ENCODE measurements at places on chromosomes 11 and 22.

DNA sequence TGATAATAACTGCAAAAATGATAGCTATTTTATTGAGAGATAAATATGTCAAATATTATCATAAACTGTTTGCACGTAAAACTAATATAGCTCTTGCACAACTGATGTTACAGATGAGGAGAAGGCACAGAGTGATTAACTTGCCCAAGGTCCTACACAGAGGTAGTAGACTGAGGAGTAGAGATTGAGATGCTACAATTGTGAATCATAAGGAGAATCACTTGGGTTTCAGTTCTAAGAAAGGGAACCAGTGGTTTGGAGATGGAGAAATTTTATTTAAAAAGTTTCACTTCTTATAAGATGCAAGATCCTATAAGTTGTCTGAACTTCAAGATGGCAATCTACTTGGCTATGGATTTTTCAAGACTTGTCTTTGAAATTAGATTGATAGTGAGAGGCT, 224.8 kb upstream of the RAG2 start:
- DNase-seq, result no peak

- DNase-seq, result no peak
Observed at GRCh38 chr11:15333407-15333806, 218.7 kb downstream of the INSC start.

GRCh38 chr11:73465023-73465675, 89.0 kb downstream of the RELT start:
- peak; percentile 42 for DNase-seq

- no peak for DNase-seq
Observed at GRCh38 chr11:72209101-72209500, 7.5 kb upstream of the FOLR2 start.

- no peak for DNase-seq
Observed at GRCh38 chr11:134332189-134332631, 422 bp downstream of the GLB1L2 start.

DNA sequence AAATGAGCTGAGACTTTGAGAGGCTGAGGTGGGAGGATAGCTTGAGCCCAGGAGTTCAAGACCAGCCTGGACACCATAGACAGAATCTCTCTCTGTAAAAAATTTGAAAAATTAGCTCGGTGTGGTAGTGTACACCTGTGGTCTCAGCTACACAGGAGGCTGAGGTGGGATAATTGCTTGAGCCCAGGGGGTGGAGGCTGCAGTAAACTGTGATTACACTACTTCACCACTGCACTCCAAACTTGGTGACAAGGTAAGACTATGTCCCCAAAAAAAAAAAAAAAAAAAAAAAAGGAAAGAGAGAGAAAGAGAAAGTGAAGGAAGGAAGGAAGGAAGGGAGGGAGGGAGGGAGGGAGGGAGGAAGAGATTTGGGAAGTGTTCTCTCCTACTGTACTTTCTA, 25.3 kb downstream of the RRP8 start:
- no peak for DNase-seq

GRCh38 chr11:127648583-127648982, 648.0 kb upstream of the KIRREL3 start:
- DNase-seq, result no peak

DNA sequence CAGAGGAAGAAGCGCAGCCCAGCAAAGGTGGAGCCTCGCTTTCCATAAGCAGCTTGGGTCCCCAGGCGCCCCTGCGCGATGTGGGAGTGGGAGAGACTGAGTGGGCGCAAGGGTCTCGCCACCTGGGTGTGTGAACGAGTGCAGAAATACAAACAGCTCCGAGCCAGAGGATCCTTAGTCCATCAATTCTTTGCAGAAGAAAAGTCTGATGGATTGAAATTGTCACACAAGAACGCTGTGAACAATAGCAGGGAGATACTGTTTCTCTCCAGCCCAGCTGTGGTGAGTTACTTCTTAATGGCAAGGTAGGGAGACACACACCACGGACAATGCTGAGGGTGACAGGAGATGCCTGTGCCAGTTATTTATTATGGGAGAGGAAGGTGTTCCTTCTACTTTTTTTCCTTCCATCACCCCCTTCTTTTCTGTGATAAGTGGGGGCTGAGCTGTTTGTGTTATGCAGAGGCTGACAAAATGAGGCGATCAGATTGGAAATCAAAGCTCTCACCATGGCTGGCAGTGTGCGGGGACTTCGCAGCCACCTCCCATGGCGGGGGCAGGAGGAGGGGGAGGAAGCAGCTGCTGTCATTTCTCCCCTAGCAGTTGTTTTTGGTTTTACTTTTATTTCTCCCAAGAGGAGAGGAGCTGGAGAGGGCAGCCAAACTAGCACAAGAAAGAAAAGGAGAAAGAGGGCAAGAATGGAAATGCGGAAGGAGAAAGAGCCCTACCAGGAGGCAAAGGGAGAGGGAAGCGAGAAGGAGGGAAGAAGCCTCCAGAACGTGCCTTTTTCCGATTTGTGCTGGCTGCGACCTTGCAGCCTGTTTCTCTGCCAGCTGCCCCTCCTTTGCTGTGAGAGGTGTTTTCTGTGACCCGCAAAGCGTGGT, 755.8 kb downstream of the NTM start:
- peak; percentile 49 for DNase-seq

- peak; percentile 40 for DNase-seq
Observed at GRCh38 chr22:37571258-37571991, 8.5 kb downstream of the LGALS2 start.

DNA sequence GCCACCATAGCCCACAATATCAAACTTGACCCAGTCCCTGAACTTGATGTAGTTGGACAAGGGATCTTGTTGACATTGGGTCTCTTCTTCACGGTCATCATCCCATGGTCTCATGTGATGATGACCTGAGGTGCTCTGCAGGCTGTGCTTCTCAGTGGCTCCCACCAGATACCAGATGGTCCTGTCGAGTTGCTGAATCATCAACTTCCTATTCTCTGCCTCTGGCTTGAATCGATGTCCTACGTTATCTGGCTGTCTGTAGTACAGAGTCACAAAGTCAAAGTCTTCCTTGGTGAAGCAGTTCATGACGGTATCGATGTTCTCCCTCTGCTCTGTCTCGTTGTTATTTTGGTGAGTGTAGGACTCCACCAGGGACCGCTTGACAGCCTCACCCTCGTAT, 145.7 kb upstream of the ALDH3B2 start:
- no peak for DNase-seq

DNA sequence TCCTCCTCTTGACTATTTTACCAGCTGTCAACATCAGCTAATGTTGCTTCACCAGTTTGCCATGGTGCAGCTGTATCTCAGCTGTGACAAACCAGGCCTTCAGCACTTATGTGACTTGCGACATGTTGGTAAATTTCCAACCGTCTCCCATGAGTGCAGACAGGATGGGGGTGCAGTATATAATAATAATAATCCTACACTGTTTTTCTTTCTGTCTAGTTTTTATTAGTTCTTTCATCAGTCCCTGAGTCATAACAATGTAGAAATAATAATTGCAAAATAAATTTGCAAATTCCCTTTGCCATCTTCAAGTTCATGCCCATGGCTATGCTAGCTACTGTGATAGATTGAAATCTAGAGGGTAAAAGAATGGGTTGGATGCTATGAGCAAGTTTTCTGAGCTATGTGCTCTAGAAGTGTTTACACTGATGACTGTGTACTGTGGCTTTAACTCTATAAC, 4.9 kb downstream of the MMP13 start:
- DNase-seq, result peak; percentile 72

GRCh38 chr11:119422809-119423508, at the start of gene THY1:
Gene THY1, minus strand, starts transcription at chr11:119423172. Its CDS starts 2,267 bp downstream, at chr11:119420905.
- DNase-seq, result peak; percentile 74

DNA sequence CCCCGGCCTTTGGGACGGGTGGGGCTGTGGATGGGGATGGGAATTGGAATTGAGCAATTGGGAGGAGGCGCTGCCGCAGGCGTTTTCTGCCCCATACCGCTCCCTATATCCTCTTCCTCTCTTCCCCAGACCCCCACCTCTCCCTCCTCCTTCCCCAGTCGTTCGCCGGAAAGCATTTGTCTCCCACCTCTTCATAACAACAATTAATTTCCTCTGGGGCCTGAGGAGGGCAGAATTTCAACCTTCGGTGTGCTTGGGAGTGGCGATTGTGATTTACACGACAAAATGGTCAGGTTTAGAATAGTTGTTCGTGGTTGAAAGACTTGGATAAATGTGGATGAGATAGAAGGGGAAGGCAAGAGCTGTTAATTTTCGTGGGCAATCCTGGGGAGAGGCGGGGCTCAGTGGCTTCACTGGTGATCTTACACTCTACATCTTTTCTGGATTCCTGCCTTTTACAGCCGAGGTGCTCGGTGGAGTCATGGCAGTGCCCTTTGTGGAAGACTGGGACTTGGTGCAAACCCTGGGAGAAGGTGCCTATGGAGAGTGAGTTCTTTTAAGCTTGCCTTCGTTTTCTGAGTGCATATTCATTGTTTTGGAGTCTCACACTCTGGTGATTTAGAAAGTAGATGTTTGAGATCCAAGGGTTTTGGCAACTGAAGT, 1.5 kb downstream of the CHEK1 start:
- peak; percentile 97 for DNase-seq

DNA sequence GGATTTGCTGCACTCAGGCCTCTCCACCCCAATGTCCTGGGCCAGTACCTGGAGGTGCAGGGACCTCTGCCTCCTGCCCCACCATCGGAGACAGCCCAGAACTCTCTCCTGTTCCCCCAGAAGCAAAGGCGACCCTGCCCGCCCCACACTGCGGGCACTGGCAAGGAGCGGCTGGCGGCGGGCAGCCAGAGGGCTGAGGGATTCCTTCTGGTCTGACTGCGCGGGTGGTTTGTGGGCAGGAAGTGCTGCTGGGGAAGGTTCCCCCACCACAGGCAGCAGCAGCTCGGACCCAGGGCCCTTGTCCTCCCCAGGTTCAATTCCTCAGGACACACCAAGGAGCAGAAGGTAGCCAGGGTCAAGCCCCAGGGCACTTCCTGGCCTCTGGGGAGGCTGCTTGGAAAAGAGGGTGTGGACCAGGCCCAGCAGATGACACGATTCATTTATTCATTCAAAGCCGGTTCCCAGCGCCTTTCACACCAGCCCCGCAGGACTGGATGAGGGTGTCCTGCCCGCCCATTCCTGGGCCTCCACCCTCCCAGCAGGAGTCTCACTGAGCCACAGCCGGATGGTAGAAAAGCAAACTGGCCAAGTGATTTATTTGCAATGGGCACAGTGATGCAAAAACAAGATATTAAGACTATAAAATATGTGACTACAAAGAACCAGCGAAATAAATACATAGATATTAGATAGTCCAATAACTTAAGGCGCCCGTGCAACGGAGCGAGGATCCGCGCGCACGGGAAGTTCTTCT, 1.2 kb downstream of the PHLDA2 start:
- DNase-seq, result peak; percentile 34

DNA sequence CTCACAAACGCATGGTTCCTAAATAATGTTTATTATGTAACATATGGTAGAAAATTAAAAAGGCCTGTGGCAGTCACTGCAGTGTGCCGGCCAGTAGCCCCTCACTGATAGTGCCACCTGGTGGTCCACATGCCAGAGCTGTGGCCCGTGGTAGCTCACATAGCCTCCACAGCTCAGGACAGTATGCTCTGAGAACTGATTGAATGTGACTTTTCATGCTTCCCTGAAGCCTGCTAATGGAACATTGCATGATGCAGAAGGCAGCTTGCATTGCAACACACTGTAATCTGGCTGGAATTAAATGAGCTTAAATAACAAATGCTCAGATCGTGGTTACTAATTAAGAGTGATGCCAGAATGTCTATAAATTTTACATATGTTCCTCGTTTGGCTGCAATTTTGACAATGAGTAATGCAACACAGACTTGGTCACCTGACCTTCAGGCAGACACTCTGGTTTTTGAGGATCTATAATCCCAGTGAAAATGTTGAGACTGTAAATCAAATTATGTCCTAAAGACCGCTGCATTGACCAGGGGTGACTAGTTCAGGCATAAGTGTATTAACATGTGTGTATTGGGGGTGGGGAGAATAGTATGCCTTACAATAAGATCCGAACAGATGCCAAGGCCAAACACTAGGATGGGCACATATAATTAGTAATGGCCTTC, 566.4 kb downstream of the METTL15 start:
- DNase-seq, result peak; percentile 90

GRCh38 chr11:2909133-2909902, 19.9 kb downstream of the PHLDA2 start:
- DNase-seq, result no peak

- DNase-seq, result no peak
Observed at GRCh38 chr11:68579455-68579854, 104.9 kb upstream of the GAL start.

GRCh38 chr11:116503216-116504160, 269.3 kb downstream of the BUD13 start:
- no peak for DNase-seq

DNA sequence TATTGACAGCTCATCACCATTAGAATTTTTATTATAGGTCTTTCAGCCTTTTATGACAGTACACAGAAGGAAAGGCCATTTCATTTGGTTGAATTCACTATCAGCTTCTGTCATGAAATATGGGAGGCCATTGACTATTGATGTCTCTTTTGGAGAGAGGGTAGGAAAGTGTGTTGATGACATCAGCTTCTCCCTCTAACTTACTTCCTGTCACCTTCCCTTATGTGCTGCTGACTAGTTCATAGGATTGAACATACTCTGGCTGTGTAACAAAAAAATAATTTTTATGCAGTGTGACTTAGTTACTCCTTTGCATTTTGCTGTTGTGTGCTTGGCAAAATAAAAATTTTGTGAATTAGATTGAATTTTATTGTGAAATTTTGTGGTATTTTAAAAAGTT, 769.2 kb downstream of the METTL15 start:
- no peak for DNase-seq

DNA sequence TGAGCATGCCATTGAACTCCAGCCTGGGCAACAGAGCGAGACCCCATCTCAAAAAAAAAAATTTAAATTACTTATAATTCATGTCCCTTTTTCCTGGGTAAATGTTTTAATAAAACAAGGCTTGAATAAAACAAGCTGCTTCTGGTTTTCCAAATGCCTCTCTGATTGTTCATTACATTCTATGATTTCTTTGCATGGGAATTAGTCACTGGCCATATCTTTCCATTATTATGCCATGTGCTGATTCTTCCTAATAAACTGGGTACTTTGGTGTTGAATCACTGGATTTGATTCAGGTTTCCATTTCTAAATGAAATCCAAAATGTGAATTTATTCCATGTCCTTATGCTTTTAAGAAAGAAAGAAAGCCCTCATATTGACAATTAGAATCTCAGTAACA, 42.6 kb downstream of the ZNF215 start:
- peak; percentile 62 for DNase-seq

- DNase-seq, result no peak
Observed at GRCh38 chr11:61761440-61762222, 9.2 kb downstream of the MYRF start.

- DNase-seq, result no peak
Observed at GRCh38 chr11:73477518-73477917, 101.3 kb downstream of the RELT start.

GRCh38 chr11:129694538-129694937, 121.1 kb upstream of the TMEM45B start:
- DNase-seq, result no peak

Data from fibroblast of skin of right biceps (primary cell).